ENCODE measurements at places on chromosomes 4 and X.

DNA sequence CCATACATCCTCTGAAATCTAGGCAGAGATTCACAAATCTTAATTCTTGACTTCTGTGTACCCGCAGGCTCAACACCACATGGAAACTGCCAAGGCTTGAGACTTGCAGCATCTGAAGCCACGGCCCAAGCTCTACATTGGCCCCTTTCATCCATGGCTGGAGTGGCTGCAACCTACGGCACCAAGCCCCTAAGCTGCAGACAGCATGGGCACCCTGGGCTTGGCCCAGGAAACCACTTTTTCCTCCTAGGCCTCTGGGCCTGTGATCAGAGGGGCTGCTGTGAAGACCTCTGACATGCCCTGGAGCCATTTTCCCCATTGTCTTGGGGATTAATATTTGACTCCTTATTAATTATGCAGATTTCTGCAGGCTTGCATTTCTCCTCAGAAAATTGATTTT is 457.9 kb downstream of the GRIA2 start:
- no peaks in the 10 kb centered on the region for H3K4me1 ChIP-seq
- DNase-seq, result no peak
- no peak overlapping the region for H3K27ac ChIP-seq
- H3K27me3 ChIP-seq, result no peaks in the 10 kb centered on the region
- no peak overlapping the region for H3K4me3 ChIP-seq

GRCh38 chrX:68415316-68415715 is 18.0 kb downstream of the OPHN1 start:
- H3K27me3 ChIP-seq, result no peaks in the 10 kb centered on the region
- no peaks in the 10 kb centered on the region for H3K36me3 ChIP-seq
- H3K27ac ChIP-seq, result peak overlapping the region; percentile 51

DNA sequence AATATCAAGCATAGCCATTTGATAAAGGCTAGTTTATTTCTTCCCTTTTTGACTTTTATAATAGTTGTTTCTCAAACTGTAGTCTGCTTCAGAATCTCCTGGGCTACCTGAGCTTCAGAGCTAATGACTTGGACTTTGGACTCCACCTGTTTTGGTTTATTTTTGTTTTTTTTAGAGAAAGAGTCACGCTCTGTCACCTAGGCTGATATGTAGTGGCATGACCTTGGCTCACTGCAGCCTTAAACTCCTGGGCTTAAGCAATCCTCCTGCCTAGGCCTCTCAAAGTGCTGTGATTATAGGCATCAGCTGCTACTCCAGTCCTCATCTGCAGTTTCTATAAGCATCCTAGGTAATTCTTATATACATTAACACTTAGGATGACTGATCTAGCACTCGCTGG is 90.5 kb downstream of the DDIT4L start:
- H3K36me3 ChIP-seq, result no peaks in the 10 kb centered on the region
- no peaks in the 10 kb centered on the region for H3K27me3 ChIP-seq
- H3K4me3 ChIP-seq, result no peak overlapping the region
- DNase-seq, result no peak

- H3K36me3 ChIP-seq, result no peaks in the 10 kb centered on the region
- no peak overlapping the region for H3K4me3 ChIP-seq
- H3K27ac ChIP-seq, result no peak overlapping the region
- H3K4me1 ChIP-seq, result peaks cover 19% of the 10 kb centered on the region
- DNase-seq, result no peak
These were observed 189.1 kb upstream of the C1QTNF7 start for GRCh38 chr4:15238720-15239119.

All from right atrium auricular region (tissue), 2 donors.